RWPE1 (cell line): ENCODE measurements at places on chromosomes 4 and X.

DNA sequence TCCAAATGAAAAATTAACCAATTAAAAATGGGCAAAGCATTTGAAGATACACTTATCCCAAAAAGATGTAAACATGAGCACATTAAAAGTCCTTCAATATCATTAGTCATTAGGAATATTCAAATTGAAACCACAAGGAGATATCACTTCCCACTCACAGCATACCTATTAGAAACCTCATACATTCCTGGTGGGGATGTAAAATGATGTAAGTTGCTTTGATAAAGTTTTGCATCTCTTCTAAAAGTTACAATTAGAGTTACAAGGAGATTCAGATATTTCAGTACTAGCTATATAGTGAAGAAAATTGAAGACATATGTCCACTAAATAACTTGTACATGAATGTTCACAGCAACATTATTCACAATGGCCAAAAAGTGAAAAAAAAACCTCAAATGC, 1109.3 kb upstream of the LCORL start:
- no peak for DNase-seq

GRCh38 chr4:16745009-16745635, 153.3 kb downstream of the LDB2 start:
- no peak for DNase-seq

GRCh38 chr4:88761342-88761741, 63.7 kb upstream of the NAP1L5 start:
- DNase-seq, result no peak

- no peak for DNase-seq
Measured at GRCh38 chr4:57219431-57219830, 109.2 kb upstream of the IGFBP7 start.

- no peak for DNase-seq
Measured at GRCh38 chrX:39726771-39727170, 371.0 kb downstream of the BCOR start.
